ENCODE measurements at places on chromosomes 7 and 10.

GRCh38 chr10:131079314-131079713, 232.2 kb downstream of the TCERG1L start:
- DNase-seq, result no peak

DNA sequence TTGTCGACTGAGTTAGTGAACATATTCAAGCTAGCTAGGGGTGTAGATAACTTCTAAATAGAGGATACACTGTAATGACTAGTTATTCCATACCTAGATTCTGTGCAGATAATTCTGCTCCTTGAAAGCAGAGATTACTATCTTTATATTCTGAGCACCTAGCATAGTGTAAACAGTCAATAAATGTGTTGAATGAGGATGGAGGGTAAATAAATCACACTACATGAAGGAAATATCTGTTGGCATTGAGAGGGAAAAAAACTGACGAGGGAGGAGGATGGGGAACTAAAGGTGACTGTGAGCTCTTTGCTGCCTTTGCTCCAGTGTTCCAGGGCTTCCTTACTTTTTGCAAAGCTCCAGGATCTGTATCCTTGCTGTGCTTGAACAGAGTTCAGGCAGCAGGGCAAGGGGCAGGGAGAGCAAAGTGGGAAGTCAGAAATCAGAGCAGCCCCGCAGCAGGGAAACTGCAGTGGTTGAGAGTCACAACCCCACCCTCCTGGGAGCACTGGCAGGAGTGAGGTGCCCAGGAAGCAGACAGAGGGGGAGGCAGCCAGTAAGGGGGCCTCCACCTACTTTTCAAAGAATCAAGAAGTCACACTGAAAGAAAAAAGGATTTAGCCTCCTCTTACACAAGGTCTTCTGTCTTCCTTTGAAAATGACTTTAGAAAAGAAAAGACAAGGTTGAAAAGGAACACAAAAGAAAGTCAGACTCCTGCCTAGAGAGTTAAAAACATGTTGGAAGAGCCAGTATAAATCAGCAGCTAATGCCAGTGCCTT, 71.8 kb upstream of the LRRN3 start:
- DNase-seq, result no peak

DNA sequence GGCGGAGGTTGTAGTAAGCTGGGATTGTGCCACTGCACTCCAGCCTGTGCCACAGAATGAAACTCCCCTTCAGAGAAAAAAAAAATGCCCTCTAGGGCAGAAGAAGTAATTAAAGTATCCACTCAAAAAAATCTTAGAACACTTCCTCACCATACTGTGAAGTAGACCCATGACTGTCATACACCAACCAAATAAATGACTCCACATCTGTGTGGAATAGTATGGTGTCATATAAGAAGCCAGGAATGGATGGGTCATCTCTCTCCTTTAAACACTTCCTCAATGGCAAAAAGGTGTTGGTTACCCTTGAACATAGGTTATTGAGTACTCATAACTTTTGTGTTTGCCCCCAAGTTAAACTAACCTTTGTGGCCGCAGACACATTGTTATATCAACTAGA, 48.1 kb upstream of the PCGF5 start:
- no peak for DNase-seq

GRCh38 chr10:77401683-77402082, 235.9 kb downstream of the KCNMA1 start:
- no peak for DNase-seq

GRCh38 chr10:12819071-12819470, 182.4 kb downstream of the CCDC3 start:
- no peak for DNase-seq

DNA sequence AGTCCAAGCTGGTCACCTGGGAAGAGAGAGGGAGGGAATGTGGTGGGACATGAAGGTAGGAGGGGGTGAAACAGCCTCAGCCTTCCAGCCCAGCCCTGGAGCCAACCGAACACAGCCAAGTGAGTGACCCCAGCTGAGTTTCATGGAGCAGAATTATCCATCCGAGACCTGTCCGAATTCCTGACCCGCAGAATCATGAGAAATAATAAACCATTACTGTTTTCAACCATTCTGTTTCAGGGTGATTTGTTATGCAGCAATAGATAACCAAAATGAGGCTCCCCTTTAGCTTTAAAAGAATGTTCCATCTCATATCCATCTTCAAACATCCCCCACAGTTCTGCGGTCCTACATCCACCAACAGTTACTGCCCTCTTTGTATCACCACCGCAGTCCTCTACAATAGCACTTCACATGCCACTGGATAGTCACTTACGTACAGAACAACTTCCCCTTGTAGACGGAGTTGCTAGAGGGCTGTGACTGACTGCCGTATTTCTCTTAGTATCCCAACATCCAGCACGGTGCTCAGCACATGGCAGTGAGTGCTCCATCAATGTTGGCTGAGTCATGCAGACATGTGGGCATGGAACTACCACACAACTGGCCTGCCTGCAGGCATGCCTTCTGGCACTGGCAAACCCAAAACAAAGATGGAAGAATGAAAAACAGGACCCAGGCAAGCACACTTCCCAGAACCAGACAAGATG, 18.5 kb downstream of the KIAA1549 start:
- DNase-seq, result peak; percentile 37

GRCh38 chr7:22860337-22860736, 37.7 kb upstream of the TOMM7 start:
- peak; percentile 52 for DNase-seq

GRCh38 chr10:106540645-106541044, 623.9 kb downstream of the SORCS1 start:
- DNase-seq, result no peak

DNA sequence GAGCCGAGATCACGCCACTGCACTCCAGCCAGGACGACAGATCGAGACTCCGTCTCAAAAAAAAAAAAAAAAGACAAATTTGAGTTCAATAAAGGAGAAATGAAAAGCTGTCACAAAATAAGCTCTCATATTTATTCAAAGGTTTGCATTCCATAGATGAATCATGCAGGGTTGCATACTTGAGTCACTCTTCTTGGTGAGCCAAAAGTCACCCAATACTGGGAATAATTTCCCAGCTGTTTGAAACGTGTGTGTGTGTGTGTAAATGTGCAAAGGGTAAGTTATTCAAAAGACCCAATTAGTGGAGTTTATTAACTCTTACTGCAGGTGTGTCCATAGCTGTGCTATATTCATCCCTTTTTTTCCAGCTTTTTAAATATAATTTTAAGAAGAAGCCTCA, 297.7 kb downstream of the CCDC3 start:
- no peak for DNase-seq

DNA sequence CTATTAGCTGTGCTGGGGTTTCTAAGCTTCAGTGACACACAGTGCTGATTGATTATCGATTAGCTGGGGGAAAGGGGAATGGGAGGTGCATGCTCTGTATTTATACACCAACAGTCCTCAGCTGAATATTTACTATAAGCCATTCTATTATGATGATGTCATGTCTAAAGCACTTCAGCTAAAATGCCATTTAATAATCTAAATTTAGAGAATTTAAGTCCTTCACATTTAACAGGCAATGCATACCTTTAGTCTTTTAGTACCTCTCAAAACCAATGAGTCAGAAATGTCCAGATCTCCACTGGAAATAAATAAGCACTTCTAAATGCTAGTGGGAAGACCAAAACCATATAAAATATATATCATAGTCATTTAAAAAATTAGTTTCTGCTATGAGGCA, 24.6 kb downstream of the RPP38 start:
- DNase-seq, result no peak

- DNase-seq, result no peak
Measured at GRCh38 chr7:130791746-130792145, 57.7 kb upstream of the KLF14 start.

- no peak for DNase-seq
Measured at GRCh38 chr7:55556031-55556430, 16.3 kb downstream of the VOPP1 start.

- DNase-seq, result no peak
Measured at GRCh38 chr7:94452239-94452638, 57.4 kb upstream of the CASD1 start.

GRCh38 chr10:86658751-86659150, 4.4 kb downstream of the OPN4 start:
- DNase-seq, result no peak

DNA sequence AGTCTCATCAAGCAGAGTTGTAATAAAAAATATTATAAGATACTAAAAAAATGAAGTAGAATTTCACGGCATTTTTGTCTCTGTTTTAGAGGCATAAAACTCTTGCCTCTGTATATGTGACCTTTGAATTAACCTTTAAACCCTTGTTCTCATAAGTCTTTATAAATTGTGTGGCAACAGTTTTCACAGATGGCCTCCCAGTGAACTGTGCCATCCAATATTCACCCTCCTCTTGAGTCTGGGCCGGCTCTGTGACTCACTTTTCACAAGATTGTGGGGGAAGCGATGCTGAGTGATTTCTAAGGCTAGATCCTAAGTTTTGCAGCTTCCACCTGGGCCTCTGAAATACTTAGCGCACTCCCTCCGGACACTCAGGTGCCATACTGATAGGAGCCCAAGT, 4.6 kb upstream of the USP6NL start:
- DNase-seq, result no peak

DNA sequence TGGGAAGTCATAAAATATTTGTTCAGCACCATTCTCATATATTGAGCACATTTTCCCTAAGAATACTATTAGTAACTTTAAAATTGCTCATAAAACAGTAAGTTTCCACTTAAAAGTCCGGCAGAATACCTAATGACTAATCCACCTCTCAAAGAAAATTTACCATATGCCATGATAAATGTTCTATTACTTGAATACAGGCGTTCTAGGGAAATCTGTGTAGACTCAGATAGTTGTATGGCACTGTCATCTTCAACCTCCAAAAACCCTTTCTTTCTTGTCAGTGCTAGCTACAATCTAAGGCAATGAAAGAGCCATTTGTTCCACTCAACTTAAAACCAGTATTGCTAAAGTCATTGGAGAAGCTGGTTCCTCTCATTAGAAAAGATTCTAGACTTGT, 7.3 kb downstream of the GPR37 start:
- no peak for DNase-seq

GRCh38 chr10:132162021-132162531, 24.7 kb upstream of the DPYSL4 start:
- DNase-seq, result no peak

- no peak for DNase-seq
Measured at GRCh38 chr7:133258174-133258573, 5.3 kb downstream of the EXOC4 start.

DNA sequence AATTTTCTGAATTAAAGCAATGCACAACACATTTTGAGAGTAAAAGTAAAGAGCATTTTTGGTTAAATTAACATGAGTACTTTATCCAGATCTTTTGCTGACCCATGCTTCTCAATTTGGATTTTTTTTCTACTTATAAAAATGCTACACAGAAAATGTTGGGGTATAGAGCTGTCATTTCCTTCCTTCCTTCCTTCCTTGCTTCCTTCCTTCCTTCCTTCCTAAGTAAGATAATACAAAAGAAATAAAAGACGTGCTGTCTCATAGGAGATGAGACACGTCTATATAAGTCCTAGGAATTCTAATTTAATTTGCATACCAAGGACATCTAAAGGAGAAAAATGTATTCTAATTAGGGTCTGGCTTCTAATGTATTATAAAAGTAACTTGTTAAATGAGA, 31.0 kb upstream of the CAV2 start:
- DNase-seq, result no peak

GRCh38 chr10:87038286-87038717, 18.2 kb downstream of the FAM25A start:
- DNase-seq, result peak; percentile 86

DNA sequence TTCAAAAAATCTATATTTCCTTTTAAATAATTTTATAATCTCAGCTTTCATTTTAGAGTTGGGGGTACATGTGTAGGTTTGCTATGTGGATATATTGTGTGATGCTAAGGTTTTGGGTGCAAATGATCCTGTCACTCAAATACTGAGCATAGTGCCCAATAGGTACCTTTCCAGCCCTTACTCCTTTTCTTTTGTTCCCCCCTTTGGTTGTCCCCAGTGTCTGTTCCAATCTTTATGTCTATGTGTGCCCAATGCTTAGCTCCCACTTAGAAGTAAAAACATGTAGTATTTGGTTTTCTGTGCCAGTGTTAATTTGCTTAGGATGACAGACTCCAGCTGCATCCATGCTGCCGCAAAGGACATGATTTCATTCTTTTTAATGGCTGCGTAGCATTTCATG, 103.6 kb downstream of the ZEB1 start:
- no peak for DNase-seq

DNA sequence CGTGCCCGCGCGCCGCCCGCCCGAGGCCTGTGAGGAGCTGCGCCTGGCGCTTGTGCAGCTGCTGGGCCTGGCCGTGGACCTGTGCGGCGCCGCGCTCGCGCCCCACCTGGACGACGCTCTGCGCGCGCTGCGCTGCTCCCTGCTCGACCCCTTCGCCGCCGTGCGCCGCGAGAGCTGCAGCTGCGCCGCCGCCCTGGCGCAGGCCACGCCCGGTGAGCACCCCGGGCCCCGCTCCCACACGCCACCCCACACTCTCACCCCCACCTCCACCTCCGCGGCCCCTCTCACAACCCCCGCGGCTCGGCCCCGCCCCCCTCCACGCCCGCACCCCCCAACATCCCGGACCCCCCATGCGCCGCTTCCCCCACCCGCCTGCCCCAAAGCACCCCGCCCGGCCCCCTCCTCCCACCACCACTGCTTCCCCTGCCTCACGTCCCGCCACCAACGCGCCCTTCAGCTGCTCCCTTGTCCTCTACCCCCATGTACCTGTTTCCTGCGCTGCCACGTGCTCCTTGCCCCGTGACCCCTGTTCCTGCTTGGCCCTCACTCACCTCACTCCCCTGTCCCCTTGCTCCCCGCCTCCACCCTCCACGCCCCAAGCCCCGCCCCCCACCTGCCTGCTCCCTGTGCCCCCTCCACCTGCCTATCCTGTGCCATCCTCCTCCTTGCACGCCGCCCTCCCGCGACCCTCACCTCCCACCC, at the start of gene PRKAR1B:
Gene PRKAR1B (minus strand): TSS at position 178 of the 702 bp plus-strand sequence. CDS start 15,776 bp downstream, outside the sequence.
- DNase-seq, result peak; percentile 64

- no peak for DNase-seq
Measured at GRCh38 chr7:11655163-11655562, 176.8 kb downstream of the THSD7A start.

- DNase-seq, result no peak
Measured at GRCh38 chr7:69652947-69653701, 54.8 kb downstream of the AUTS2 start.

GRCh38 chr7:44196450-44196872, 4.3 kb upstream of the YKT6 start:
- DNase-seq, result peak; percentile 75
